DND-41 (cell line): ENCODE measurements at places on chromosomes 5 and 9.

GRCh38 chr5:66959653-66960052 is 236.9 kb downstream of the CD180 start:
- no peak overlapping the region for H3K4me3 ChIP-seq
- no peak overlapping the region for H3K27ac ChIP-seq
- no peak for DNase-seq
- no peaks in the 10 kb centered on the region for H3K4me1 ChIP-seq
- H3K36me3 ChIP-seq, result no peaks in the 10 kb centered on the region

- H3K4me3 ChIP-seq, result no peak overlapping the region
- no peak overlapping the region for H3K27ac ChIP-seq
- H3K27me3 ChIP-seq, result peaks cover 3% of the 10 kb centered on the region
- no peaks in the 10 kb centered on the region for H3K4me1 ChIP-seq
- DNase-seq, result no peak
These were observed 450.8 kb upstream of the WWC1 start for GRCh38 chr5:167840527-167841130.

DNA sequence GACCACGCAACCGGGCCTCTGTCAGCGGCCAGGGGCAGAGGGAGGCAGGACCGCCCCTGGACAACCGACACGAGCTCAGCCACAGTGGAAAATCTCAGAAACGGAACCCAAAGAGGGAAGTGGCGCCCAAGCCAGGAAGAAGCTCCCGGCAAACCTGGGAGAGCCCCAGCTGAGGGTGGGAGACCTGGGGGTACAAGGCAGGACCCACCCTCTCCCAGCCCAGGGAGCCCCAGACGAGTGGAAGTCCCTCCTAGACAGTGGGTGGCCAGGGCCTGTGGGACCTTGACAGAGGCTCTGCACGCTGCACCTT is 3.0 kb downstream of the SLC12A7 start:
- H3K27ac ChIP-seq, result no peak overlapping the region
- no peak overlapping the region for H3K4me3 ChIP-seq
- H3K36me3 ChIP-seq, result no peaks in the 10 kb centered on the region
- H3K27me3 ChIP-seq, result peaks cover 26% of the 10 kb centered on the region
- peaks cover 16% of the 10 kb centered on the region for H3K4me1 ChIP-seq

GRCh38 chr9:92147030-92147851 is 32.0 kb upstream of the SPTLC1 start:
- no peaks in the 10 kb centered on the region for H3K4me1 ChIP-seq
- H3K27me3 ChIP-seq, result no peaks in the 10 kb centered on the region
- no peak overlapping the region for H3K27ac ChIP-seq
- no peaks in the 10 kb centered on the region for H3K36me3 ChIP-seq
- H3K4me3 ChIP-seq, result no peak overlapping the region

GRCh38 chr5:66306844-66307315 is 162.8 kb downstream of the SREK1 start:
- H3K36me3 ChIP-seq, result no peaks in the 10 kb centered on the region
- no peaks in the 10 kb centered on the region for H3K27me3 ChIP-seq
- H3K4me3 ChIP-seq, result no peak overlapping the region

GRCh38 chr9:137058521-137059234 is 4.8 kb upstream of the ENTPD2 start:
- H3K4me1 ChIP-seq, result no peaks in the 10 kb centered on the region
- H3K27me3 ChIP-seq, result no peaks in the 10 kb centered on the region
- no peak overlapping the region for H3K27ac ChIP-seq
- H3K4me3 ChIP-seq, result no peak overlapping the region
- no peak for DNase-seq
